ENCODE measurements at places on chromosomes 16 and 17. TPM values are rescaled to one million over a fixed set of nuclear protein-coding genes. Genes with fewer than 3 reads are reported as not detected.
A peak's percentile ranks its signal among the peaks of the same experiment; 100 is the strongest.

The ASGR1 gene
- 0.84 TPM for total RNA-seq

GRCh38 chr17:40314584-40314956 is 5.6 kb downstream of the RARA start:
- H3K4me1 ChIP-seq = peaks cover 55% of the 10 kb centered on the region
- peak; percentile 85 for DNase-seq
- no peaks in the 10 kb centered on the region for H3K27me3 ChIP-seq
- H3K4me3 ChIP-seq = no peak overlapping the region
- H3K36me3 ChIP-seq = no peaks in the 10 kb centered on the region

DNA sequence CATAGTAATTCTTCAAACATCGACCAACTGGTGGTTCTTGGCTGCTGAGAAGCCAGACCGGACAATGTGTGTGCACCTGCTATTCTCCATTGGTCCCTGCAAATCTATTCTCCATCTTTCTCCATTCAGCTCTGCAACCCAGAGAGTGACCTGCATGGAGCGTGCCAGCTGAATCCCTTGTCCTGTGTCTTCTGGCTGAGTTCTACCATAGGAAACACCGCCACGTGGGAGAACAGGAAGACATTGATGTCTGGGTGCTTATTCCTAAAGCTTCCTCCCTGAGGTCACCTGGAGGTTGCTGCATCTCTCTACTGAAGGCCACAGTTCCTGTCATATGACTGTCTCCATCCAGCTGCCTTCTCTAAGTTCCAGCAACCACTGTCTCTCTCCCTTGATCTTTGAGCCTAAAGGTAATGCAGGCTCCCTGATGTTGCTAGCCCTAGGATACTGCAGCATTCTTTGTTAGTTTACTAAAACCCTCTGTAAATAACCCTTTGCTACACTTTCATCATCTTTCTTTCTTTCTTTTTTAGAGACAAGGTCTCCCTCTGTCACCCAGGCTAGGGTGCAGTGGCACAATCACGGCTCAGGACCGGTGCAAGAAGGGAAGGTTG is 10.6 kb upstream of the SMG1 start:
- H3K27ac ChIP-seq = no peak overlapping the region
- H3K4me1 ChIP-seq = peaks cover 5% of the 10 kb centered on the region
- H3K27me3 ChIP-seq = no peaks in the 10 kb centered on the region
- no peak overlapping the region for H3K4me3 ChIP-seq
- no peak for DNase-seq

GRCh38 chr16:11824362-11824761 is 27.0 kb downstream of the RSL1D1 start:
- no peak overlapping the region for H3K4me3 ChIP-seq
- peaks cover 3% of the 10 kb centered on the region for H3K4me1 ChIP-seq
- no peak overlapping the region for H3K27ac ChIP-seq
- H3K27me3 ChIP-seq = no peaks in the 10 kb centered on the region
- H3K36me3 ChIP-seq = no peaks in the 10 kb centered on the region
- DNase-seq = no peak

- H3K4me3 ChIP-seq = peak overlapping the region; percentile 44
- DNase-seq = peak; percentile 60
- H3K36me3 ChIP-seq = no peaks in the 10 kb centered on the region
- peak overlapping the region; percentile 96 for H3K27ac ChIP-seq
Observed at GRCh38 chr17:57578608-57579225, 166.4 kb downstream of the CCDC182 start.

- DNase-seq = peak; percentile 75
- peak overlapping the region; percentile 68 for H3K27ac ChIP-seq
- peak overlapping the region; percentile 93 for H3K4me3 ChIP-seq
- H3K36me3 ChIP-seq = no peaks in the 10 kb centered on the region
- no peaks in the 10 kb centered on the region for H3K27me3 ChIP-seq
- peaks cover 61% of the 10 kb centered on the region for H3K4me1 ChIP-seq
Observed at GRCh38 chr17:40316571-40317344, 7.8 kb downstream of the RARA start.

Data from SJCRH30 (cell line).